ENCODE measurements at places on chromosomes 4 and X.

- DNase-seq, result no peak
Measured at GRCh38 chrX:11509786-11510185, 155.9 kb downstream of the ARHGAP6 start.

GRCh38 chr4:114226968-114227760, 247.7 kb upstream of the ARSJ start:
- no peak for DNase-seq

GRCh38 chr4:166414431-166414830, 541.4 kb downstream of the TLL1 start:
- no peak for DNase-seq

- no peak for DNase-seq
Measured at GRCh38 chrX:20727447-20727846, 460.7 kb upstream of the RPS6KA3 start.

GRCh38 chr4:95550115-95550987, 1.6 kb upstream of the UNC5C start:
- no peak for DNase-seq

DNA sequence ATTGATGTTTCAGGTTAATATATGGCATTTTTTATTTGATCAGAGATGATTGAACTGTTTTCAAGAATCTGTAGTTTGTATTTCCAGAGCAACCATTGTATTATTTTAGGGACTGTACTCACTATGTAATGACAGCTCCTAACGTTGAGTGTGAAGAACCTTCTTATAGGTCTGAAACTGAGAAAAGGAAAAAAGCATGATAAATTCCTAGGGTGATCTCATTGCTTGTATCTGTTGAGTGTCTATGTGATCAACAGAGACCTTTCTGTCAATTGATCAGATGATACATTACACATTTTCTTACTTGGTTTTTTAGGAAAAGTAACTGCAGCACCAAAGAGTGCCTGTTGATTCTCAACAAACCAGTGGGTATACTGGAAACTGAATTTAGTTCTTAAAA, 40.2 kb downstream of the SEC24B start:
- DNase-seq, result no peak

GRCh38 chrX:49171752-49172279, at the start of gene PLP2:
PLP2 (plus strand) TSS chrX:49171898; CDS start chrX:49172001, 103 bp downstream.
- peak; percentile 85 for DNase-seq

Measured in activated CD8-positive, alpha-beta memory T cell treated with anti-CD3 and anti-CD28 coated beads for 24 hours (primary cell).